ENCODE measurements at places on chromosomes 1 and 21.

DNA sequence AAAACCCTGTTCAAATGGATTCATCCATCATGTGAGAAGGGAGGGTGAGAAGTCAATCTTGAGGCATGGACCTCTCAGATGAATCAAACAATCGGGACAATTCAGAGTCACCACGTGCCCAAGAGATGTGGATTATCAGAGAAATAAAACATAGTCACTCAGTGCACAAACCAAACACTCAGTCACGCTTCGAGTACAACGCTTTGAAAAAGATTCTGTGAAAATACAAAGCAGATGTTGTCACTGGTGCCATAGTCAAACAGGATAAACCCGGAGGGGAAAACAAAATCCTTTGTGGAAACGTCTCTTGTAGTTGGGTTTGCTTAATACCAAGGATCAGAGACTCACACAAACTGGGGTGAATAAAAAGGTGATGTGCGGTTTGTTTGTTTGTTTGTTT lies 188.4 kb downstream of the RRAGC start:
- DNase-seq = no peak

- no peak for DNase-seq
Observed at GRCh38 chr1:13585612-13585991, 2.0 kb downstream of the PDPN start.

GRCh38 chr1:58621391-58621790 lies 44.3 kb upstream of the TACSTD2 start:
- no peak for DNase-seq

GRCh38 chr1:39829791-39830533 lies 41.3 kb upstream of the BMP8B start:
- no peak for DNase-seq

DNA sequence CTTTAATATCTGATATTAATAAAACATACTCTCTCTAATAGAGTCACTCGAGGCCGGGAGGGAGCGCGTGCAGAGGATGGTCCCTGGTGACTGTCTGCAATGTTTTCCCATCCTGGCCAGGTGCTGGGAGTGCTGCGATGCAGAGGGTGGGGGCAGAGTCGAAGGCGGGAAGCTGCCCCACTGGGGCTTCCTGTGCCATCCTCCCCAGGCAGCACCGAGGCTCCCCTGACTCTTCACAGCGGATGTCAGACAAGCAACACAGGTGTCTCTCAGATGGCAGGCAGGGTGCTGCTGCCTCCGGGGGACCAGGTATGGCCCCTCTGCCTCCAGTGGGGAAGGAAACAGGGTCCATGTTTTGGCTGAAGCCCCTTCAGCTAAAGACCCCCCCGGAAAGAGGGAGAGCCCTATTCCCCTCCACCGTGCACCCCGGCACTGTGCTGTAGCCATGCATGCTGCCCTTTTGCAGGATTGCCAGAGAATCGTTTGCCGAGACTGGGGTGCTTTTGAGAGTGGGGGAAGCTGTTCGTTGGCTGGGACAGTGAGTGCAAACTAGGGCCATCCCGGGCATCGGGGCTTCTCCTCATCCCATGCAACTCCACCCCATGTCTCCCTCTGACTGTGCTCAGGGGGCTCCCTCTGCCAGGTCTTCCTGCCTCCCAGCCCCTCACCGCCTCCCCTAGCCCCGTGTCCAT lies 32.1 kb upstream of the TTC34 start:
- DNase-seq = no peak

DNA sequence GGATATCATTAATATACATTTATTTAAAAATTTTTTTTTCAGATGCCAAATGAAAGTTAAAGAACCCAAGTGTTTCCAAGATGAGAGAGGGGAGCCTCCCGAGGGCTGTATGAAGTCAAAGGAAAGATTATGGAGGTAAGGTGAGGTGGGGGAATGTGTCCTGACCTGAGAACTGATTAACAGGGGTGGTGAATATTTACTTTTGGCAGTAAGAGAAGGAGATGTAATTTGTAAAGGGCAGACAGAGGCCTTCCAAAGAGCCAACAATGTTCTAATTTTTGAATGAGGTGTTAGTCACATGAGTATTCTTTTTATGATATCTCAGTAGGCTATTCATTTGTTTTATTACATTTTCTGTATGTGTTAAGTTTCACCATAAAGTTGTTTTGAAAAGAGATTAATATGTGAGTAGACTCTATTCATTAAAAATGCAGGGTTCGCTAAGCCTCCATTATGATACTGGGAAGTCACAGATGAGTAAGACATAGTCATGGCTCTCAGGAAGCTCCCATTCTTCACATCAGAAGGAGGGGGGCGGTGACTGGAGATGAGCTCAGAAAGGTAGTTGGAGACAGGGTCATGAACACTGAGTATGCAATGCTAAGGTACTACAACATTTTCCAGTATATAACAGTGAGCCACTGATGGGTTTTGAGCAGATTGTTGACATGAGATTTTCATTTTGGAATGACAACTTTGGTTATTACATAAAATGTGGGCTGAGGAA lies 62.4 kb upstream of the TNFSF18 start:
- DNase-seq = no peak

- DNase-seq = no peak
Observed at GRCh38 chr1:98001764-98002163, 80.9 kb upstream of the DPYD start.

DNA sequence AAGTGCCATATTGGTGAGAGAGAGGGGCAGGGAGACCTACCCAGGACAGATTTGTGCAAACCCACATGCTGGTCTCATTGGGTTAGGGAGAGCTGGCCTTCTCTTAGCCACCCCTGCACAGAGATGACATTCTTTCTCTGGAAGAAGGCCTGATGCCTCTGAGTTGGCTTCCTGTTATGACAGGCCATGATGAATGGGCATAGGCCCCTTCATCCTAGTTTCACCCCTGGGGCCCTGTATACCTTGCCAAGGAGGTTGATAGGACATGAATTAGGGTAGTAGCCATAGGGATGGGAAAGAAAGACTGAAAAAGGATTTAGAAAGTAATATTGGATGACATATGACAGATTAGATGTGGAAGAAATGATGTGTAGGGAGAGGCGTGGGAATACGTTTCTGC lies 46.6 kb downstream of the TENT5C start:
- DNase-seq = no peak

GRCh38 chr1:33654267-33654834 lies 181.9 kb downstream of the ZSCAN20 start:
- DNase-seq = no peak

DNA sequence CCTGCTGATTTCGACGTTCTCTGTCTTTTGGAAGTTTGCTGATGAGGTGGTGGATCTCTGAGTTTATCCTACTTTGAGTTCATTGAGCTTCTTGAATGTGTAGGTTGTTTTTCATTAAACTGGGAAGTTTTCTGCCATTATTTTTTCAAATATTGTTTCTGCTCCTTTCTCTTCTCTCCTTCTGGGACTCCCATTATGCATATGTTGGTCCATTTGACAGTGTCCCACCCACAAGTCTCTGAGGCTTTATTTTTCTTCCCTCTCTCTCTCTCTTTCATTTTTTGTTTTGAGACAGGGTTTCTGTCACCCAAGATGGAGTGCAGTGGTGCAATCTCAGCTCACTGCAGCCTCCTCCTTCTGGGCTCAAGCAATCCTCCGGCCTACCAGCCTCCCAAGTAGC lies 11.7 kb downstream of the TNFRSF18 start:
- no peak for DNase-seq

DNA sequence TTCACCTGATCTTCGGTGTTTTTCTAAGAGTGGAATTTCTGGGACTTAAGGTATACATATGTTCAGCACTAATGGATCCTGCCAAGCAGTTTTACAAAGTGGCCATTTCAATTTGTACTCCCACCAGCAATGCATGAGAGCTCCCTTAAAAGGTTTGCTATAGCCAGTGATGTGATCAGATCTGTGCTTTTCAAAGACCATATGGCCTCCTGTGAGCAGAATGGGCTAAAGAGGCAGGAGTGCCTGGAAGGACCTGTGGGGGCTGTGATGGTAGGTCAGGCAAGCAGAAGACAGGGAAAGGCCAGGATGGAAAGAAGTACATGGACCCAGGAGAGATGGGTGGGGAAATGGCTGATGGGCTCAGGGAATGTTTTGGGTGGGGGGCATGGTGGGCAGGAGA lies 252.7 kb downstream of the DISC1 start:
- no peak for DNase-seq

DNA sequence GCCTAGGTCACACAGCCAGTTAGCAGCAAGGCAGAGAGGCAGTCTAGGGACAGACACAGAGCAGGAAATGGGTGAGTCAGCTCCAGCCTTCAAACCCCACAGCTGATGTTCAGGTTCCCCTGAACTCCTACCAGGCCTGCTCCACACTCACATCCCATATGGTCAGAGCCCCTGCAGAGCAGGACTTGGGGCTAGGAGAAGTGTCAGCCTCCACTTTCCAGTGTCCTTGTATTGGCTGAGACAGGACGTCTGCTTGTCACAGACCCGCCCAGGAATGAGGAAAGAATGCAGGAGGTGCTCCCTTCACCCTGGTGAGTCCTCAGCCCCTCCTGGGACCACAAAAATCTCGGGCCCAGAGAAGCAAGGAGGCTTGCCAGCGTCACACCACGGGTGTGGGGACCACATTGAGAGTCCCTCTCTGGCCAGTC lies 92.5 kb downstream of the LACTBL1 start:
- no peak for DNase-seq

- DNase-seq = no peak
Observed at GRCh38 chr1:25620211-25620610, 3.6 kb downstream of the MAN1C1 start.

- no peak for DNase-seq
Observed at GRCh38 chr1:4654764-4655673, 610 bp downstream of the AJAP1 start.

GRCh38 chr1:54962612-54963395 lies 17.6 kb upstream of the TMEM61 start:
- DNase-seq = no peak

GRCh38 chr1:96966536-96967138 lies 245.1 kb downstream of the PTBP2 start:
- peak; percentile 61 for DNase-seq

DNA sequence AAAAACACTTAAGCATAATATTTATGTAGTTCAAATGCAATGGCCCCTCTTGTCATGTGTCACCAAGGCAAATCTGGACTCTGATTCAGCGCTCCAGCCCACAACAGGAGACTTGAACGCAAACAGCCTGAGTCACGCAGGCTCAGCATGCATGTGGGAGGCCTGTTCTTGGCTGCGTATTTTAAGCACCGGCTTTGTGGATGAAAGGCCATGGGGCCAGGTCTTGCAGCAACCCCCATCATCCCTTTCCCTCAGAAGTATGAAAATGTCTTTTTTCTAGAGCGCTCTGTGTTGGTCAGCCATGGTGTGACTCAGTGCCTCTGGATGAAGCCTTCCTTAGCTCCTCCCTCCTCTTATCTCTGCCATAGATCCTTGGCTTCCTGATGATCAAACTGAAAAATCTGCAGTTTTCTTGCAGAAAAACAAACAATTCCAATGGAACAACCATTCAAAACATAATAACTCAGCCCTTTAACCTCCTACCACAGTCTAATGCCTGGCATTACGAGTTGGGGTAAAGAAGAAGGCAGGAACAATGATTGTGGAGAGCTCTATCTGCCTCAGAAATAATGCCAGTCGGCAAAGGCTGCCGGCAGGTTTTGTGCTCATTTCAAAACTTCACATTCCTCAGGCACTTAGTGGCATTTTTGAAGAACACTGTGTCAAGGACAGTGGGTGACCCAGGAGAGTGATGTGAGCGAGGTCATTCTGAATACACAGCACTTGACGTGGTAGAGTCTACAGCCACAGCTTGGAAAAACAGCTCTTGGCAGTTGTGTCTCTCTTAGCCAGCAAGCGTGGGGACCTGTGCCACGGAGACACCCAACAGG lies 167.5 kb downstream of the CLIC6 start:
- no peak for DNase-seq

DNA sequence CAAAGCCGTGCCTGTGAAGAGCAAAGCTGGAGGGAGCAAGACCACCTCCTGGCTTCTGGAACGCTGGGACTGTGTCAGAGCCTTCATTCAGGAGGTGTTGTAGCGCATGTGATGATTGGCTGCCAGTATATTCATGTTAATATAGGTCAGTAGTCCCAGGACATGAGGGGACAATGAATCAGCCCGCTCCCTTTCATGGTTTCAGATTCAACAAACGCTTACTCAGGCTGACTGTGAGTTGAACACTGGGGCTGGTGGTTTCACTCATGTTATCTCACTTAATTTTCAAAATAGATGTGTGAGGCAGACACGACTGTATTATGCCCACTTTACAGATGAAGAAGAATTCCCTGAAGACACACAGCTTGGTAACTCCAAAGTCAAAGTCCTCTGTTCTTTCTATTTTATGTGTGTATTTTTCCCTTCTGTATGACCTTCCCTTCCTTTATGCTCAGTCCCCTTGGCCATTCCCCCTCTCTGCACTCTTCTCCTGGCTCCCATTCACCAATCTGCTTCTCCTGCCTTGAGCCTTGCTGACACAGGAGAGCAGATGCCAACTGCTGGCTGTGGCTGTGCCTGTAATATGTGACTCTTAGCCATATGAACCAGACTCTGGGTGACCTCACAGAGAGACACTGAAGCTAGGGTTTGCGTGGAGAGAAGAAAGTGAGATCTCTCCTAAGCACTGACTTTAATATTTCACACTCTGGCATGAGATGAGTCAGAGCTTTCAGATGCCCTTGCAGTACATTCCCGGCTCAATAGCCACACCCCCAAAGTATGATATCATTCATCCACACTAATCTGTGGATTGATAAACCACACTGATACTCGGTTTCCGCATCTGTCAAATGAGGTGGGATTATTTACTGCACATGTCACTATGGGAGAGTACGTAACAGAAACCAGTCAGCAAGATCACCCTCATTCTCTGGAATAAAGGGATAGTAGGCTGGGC lies 31.4 kb upstream of the KIRREL1 start:
- no peak for DNase-seq

GRCh38 chr21:26686278-26686677 lies 113.2 kb upstream of the CYYR1 start:
- no peak for DNase-seq

DNA sequence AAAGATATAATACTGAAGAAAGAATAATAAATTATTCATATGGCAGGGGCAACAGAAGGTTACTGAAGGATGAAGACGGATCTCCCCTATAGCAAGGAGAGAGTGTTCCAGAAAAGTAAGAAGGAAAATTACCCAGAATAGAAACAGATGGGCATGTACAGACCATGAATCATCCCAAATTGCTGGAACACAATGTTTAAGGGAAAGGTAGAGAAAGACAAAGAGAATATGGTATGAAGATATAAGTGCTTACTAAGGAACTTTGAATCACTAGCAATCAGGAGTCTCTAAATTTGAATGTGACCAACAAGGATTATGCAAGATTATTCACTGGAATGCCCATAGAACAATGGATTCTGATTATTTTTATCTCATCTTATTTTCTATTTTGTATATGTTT lies 375.4 kb downstream of the COL11A1 start:
- no peak for DNase-seq

DNA sequence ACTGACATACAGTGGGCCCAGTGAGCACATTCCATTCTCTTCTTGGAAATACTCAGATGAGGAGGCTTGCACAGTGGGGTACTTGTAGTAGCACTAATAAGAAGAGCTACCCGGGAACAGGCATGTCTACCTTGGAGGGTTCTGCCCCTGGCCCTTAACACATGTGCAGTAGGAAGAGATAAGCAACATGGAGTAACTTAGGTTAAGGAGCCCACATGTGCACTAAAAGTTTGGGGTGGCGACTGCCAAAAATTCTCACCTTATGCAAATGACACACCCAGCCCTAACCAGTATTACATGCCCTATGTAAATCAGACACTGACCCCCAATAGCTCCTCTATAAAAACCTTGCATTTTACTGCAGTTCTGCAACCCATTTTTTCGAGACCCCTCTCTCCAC lies 1313.3 kb downstream of the KCNT2 start:
- DNase-seq = no peak
